HS-27A (cell line): ENCODE measurements at places on chromosomes 2 and 18.

DNA sequence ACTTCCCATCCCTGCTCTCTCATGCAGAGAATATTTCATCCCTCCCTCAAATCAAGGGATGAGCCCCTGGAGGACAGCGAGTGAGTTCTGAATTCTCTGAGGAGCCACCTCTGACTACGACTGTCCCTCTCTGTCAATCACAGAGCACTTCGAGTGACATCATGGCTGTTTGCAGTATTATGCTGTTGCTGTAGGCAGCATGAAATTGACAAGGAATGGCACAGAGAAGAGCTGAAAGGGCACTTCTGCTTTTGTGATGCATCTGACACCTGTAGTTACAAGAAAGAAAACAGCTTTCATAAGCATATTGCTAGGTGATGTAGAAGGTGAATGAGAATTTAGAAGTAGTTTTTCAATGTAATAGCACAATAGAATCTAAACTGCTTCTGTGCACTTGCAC, 166.9 kb downstream of the ARHGAP15 start:
- DNase-seq, result no peak

GRCh38 chr2:169895294-169895985, 68.2 kb downstream of the UBR3 start:
- DNase-seq, result no peak

GRCh38 chr2:46666044-46666679, 186.8 kb downstream of the TMEM247 start:
- no peak for DNase-seq

DNA sequence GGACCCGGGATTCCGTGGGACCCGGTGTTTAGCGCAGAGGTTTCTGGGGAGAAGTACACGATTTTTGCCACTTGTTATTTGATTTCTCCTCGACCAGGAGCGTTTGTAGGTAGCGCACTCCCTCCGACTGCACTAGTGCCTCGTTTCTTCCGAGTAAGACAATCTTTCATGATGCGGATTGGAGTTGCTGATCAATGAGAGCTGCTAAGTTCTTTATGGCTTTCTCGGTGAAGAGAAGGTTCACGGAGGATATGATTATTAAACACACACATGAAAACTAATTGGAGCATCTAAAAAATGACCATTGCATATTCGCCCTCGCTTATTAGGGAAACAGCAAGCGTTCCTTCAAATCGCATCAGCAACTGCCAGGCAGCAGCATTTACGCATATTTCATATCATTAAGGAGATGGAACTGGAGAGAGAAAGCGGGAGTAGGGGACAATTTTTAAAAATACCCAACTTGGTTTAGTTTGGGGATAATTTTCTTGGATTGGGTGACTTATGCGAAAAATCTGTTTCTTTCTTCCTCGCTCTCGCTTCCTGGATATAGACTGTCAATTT, 616 bp downstream of the EML6 start:
- no peak for DNase-seq

GRCh38 chr18:10232062-10232461, 222.4 kb upstream of the APCDD1 start:
- DNase-seq, result no peak

DNA sequence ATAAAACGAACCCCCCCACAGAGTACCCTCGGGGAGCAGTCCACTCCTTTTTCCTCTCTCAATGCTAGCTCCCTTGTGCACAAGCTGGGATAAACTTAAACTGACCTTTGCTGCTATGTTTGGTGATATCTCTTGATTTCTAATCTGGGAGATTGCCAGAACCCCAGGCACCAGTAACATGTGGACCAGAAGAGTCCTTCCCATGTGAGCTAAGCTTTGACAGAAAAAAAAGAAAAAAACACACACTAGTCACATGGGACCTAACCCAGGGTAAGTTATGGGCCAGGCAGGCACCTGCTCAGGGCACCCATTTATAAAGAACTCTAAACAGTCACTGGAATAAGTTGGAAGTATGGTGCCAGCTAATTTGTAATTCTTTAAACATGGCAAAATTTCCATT, 242.6 kb downstream of the EN1 start:
- no peak for DNase-seq

DNA sequence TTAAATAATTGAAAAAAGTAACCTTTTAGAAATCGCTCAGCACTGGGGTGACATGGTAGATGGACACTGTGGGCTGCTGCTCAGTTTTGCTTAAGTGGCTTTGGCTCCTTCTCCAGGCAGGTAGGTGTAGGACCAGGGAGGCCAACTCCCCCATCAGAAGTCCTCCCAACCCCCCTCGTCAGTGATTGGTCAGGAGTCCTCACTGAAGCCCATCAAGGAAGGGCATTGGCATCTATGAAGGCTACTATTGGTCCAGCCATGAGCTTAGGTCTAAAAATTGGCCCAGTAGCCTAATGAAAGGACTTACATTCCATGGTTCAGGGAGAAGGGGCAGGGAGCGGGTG, 34.7 kb downstream of the ST3GAL5 start:
- DNase-seq, result no peak

- no peak for DNase-seq
These were observed 105.7 kb downstream of the USP40 start for GRCh38 chr2:233460726-233461441.

DNA sequence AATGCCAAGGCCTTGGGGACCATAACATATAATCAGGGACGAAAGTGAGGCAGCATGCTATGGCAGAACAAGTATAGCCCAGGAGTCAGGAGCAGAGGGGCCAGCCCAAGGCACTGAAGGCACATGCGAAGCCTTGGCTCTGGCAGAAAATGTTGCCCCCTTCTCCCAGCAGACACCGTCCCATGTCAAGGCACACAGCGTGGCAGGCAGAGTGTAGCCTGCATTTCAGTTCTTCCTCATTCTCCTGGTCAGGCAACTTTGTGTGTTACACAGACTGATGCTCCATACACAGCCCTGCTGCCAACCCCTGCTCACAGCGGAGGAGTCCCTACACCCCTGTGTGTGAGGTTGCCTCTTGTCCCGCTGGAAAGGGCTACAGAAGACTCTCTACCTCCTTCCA, 480.8 kb downstream of the BCL11A start:
- DNase-seq, result no peak

GRCh38 chr2:113182471-113183260, 8.9 kb downstream of the PSD4 start:
- no peak for DNase-seq

DNA sequence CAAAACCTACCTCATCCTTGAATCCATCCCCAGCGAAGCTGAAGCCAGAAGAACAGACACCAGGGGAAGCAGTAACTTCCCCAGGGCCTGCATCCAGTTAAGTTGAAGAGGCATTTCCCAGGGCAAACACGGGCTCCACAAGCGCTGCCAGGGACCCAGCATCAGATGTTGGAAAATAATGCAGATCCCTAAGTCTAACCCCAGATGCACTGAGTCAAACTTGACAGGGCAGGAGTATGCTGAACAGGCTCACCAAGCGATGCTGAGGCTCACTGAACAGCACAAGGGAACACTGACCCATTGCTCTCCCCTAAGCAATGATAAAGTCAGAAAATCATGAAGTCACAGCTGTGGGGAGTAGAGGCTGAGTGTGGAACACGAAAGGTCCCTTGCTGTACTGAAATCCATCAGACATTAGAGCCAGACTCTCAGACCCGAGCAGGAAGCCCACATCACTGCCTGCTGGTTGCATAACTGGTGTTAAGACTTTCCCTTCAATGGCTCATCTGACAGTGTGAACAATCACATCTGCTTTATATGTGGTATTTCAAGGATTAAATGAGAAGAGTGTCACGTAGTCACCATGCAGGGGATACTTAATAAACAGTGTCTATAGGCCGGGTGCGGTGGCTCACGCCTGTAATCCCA, 36.2 kb downstream of the TNS1 start:
- no peak for DNase-seq

DNA sequence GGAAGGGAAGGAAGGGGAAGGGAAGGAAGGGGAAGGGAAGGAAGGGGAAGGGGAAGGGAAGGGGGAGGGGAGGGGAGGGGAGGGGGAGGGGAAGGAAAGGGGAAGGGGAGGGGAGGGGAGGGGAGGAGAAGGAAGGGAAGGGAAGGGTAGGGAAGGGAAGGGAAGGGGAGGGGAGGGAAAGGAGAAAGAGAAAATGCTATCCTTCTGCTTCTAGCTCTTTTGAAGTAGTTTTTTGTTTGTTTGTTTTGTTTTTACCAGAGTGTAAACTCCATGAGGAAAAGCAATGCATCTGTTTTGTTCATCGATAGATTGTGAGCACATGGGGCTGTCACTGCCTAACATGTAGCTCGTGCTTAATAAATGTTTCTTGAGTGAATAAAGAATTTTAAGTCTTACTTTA, 1592.7 kb upstream of the ACVR2A start:
- no peak for DNase-seq

DNA sequence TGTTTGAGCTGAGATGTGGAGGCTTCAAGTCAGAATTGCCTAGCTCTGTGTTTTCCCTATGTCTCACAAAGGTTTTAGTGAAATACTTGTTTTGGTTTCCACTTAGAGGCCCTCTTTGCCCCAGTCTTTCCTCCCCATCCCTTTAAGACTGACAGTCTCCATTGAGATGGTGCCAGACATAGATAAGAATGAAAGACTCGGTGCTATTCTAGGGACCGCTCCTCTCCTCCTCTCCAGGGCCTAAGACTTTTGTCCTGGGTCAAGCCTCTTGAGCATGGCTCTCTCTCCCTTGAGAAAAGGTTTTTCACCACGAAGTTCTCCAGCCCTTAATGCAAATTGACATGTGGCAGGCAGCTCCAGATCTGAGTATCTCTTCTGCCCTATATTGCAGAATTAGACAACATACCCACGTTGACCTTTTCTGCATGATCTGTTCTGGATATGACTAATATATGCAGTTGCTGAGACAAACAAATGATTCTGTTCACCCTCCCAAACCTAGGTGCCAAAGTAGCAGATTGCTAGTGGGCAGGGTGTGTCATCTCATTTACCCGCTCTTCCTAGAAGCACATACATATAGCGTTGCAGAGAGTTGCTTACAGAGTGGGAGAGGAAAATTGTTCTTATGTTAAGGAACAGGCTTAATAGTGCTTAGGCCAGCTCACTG, 47.5 kb upstream of the ACSL3 start:
- DNase-seq, result no peak
